ENCODE measurements at places on chromosomes 7 and 10.
A peak's percentile ranks its signal among the peaks of the same experiment; 100 is the strongest.

DNA sequence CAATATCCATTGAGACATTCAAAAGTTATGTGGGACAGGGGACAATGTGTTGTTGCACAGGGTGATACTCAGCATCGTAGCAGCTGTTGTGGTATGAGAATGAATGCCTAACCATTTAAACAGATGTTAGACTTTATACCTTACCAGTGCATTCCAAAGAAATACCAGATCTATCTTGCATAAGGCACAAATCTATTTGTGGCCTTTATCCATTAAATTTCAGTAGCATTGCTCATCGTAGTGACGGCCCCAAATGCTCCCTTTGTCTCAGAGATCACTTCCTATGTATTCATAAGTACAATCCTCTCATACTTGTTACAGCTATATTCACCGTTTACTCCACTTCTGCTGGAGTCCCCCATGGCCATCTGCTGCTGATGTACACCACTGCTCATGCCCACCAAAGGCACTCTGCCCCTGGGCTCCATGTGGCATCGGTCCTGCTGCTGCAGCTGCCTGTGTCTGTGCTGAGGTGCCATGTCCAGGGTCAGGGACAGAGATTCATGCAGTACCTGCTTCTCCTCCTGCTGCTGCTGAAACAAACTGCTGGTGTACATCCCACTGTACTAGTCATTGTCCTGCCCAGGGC is 96.3 kb downstream of the CPED1 start:
- DNase-seq: peak; percentile 95

- no peak for DNase-seq
Measured at GRCh38 chr7:93030605-93031225, 87.1 kb downstream of the SAMD9 start.

DNA sequence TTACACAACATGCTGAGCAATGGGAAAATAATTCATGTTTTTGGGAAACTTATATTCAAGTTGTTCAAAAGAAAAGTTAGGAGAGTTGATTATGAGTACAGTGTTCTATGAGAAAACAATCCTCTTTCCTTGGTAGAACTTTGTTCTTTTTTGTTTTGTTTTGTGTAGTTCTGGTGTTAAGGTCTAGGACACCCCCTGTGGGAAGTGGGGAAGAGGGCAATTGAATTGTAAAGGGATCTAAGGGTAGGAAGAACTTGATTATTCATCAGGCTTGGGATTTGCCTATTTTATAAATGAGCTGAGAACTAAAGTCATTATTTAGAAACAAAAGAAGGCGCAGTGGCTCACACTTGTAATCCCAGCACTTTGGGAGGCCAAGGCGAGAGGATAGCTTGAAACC is 25.9 kb upstream of the CDK13 start:
- no peak for DNase-seq

- DNase-seq: peak; percentile 23
Measured at GRCh38 chr10:52729271-52730104, 43.1 kb downstream of the MBL2 start.

DNA sequence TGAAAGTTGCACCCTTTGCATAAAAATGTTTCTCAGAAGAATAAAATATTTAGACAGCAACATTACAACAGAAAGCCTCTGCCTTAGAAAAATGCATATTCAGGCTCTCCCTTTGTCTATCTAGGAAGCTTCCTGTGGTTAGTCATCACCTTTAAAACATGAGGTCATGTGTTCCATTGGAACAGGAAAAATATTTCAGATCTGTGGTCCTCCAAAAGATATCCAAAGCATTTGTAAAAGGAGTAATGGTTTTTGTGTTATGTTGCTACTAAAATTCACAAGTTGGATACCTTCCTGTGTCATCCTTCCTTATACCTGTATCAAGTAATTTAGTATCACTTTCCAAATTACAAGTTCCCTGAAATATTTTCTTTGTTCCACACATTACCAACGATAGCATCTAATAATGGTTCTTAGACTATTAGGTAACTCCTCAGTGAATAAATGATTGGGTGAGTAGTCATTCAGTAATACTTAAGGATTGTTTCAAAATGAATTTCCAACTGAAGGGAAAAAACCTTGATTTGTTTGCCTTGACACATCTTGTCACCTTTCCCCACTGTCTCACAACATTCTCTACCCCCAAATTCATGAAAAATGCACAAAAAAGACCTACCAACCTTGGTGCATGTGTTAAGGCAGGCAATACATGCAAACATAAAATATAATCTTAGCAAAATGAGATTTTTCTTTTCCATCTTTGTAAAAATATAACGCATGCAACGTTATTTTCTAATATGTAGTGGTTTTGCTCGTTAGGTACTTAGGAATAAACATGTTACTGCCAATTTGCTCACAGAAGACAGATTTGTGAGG is 19.7 kb upstream of the RHOBTB1 start:
- DNase-seq: peak; percentile 77

GRCh38 chr10:82149674-82150073 is 274.7 kb downstream of the NRG3 start:
- DNase-seq: no peak

DNA sequence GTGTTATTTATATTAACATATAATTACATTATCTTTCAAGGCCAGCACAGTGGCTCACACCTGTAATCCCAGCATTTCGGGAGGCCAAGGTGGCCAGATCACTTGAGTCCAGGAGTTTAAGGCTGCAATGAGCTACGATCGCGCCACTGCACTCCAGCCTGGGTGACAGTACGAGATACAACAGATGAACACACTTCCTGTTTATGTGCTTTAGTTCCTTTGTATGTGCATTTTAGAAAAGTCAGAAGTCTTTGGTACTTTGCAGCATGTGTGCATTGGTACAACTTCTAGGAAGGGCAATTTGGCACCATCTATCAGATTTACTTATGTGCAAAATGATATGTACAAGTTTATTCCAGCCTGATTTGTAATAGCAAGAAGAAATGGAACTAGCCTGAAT is 13.3 kb downstream of the SLC35G1 start:
- no peak for DNase-seq

DNA sequence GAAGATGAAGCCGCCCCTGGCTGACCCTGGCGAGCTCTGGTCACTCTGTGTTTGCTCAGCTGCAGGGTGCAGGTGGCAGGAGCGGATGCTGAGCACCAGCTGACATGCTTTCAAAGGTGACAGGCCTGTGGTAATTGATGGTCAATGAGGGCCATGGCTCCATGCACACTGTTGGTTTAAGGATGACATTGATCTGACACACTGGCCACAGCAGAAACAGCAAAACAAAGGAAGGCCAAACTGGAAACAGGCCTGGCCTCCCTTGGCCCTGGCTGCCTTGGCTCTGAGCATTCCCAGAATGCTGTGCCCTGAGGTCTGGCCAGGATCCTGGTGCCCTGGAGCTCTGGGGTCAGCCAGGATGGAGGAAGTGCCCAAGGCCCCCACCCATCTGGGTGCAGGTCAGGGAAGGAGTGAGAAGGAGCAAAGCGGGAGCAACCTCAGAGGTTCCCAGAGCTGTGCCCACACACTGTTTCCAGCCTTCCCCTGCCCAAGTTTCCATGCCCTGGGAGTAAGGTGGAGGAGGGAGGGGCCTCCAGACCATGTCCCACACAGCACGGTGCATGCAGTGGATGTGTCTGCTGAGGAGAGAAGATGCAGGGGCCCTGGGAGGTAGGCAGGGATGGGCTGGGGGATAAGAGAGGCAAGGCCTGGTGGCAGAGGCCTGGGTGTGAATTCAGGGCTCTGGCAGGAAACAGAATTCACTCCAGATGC is 302.2 kb downstream of the RPS24 start:
- DNase-seq: peak; percentile 83

- peak; percentile 97 for DNase-seq
Measured at GRCh38 chr10:114632869-114633715, 25.0 kb downstream of the ABLIM1 start.

DNA sequence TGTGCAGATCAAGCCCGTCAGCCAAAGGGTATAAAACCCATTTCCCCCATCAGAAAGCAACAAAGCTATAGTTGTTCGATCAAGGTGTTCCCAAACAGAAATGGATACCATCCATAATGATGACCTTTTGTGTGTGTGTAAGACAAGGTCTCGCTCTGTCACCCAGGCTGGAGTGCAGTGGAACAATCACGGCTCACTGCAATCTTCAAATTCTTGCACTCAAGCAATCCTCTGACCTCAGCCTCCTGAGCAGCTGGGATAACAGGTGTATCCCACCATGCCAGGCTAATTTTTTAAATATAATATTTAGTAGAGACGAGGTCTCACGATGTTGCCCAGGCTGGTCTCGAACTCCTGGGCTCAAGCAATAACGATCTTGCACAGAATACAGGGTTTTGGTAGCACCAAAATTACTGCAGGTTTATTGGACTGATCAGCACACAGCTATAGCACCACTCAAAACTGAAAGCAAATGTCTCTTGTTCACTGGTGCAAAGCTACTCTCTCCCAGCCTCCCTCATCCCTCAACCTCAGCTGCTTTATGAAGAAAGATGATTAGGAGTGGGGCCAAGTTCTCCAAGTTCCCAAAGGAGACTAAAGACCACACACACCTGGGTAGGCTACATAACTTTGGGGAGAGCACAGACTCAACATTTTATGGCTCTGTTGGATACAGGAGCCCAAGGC is 80.5 kb downstream of the ABI1 start:
- no peak for DNase-seq

- no peak for DNase-seq
Measured at GRCh38 chr10:3415878-3416605, 243.5 kb upstream of the PITRM1 start.

GRCh38 chr7:4074407-4074806 is 607.7 kb upstream of the FOXK1 start:
- DNase-seq: no peak

GRCh38 chr10:97129666-97130065 is 56.1 kb downstream of the SLIT1 start:
- no peak for DNase-seq

DNA sequence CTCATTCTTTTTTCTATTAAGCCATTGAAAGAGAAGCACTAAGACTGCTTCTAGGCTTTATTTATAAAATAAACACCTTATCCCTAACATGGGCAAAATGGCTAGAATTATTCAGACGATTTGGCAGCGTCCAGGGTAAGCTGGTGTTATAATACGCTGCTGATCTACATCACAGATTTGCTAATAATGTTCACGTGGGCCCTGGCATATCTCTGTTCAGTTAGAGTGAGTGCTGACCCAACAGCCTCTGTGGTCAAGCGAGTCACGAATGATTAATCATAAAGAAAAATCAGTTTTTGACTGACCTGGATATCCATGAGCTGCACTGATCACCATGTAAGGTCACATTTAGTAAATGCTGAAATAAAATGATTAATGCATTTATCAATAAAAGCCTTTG is 28.4 kb upstream of the CBLL1 start:
- DNase-seq: peak; percentile 50

DNA sequence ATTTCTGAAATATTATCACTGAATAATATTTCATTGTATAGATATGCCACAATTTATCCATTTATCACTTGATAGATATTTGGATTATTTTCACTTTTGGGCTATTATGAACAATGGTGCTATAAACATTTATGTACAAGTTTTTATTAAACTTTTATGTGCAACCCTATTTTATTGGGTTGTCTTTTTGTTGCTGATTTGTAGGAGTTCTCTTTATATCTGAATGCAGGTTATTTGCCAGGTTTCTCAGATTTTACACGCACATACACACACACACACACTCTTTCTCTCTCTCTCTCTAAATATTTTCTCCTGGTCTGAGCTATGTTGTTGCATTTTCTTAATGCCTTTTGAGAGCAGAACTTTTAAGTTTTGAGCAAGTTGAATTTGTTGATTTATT is 36.2 kb downstream of the ADK start:
- no peak for DNase-seq

DNA sequence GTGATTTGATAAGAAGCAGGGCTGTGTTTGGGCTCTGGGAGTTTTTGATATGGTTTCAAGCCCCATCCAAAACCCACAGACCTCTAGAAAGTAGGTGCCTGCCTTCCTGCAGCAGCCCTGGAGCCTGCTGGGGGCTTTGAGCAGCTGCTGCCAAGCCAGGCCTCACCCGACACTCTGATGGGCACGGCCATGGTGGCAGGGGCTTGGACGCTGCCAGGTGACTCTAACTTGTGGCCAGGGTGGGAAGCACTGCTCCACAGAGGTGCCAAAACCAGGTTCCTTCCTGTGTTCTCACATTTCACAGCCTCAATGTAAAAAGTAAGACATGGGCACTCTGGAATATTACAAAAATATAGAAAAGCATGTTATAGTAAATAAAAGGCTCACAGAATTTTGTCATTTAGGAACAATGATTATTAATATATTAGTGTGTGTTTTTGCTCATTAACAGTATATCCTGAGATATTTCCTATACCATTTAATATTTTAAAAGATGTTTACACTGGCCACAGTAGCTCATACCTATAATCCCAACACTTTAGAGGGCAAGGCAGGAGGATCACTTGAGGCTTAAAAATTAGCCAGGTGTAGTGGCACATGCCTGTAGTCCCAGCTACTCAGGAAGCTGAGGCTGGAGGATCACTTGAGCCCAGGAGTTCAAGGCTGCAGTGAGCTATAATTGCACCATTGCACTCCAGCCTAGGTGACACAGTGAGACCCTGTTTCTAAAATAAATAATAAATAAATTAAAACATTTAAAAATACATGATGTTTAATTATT is 95.1 kb downstream of the EGFR start:
- no peak for DNase-seq

- DNase-seq: no peak
Measured at GRCh38 chr7:67406976-67407375, 410.3 kb downstream of the TYW1 start.

- DNase-seq: no peak
Measured at GRCh38 chr10:47366731-47367460, 17.2 kb downstream of the ZNF488 start.

DNA sequence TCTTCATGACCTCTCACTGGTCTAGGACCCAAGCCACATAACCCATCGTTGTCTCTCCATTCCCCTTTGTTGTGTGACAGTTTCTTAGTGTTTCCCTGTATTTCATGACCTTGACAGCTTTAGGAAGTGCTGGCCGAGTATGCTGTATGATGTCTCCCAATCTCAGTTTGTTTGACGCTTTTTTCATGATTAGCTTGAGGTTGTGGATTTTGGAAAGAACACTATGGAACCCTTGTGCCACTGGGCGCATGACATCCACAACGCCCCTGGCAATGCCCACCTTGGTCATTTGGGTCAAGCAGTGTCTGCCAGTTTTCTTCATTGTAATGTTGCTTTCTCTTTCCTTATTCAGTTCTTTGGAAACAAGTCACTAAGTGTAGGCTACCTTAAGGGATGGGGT is 52.3 kb downstream of the RBM33 start:
- no peak for DNase-seq

DNA sequence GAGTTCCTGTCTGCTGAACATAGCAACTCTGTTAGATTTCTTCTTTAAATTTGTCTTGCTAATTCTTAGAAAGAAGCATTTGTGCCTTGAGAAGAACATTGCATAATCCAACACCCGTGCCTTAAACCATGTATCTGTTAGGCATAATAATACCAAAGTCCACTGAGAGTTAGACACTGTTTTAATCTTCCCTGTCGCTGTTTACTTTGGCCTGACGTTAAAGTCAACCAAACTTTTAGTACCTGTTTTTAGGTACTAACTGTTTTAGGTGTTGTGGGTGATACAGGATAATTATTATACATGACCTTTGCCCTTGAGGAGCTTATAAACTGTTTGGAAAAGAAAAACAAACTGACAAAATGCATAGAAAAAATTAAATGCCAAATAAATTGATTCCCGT is 43.6 kb downstream of the KLHDC10 start:
- no peak for DNase-seq

GRCh38 chr7:27955011-27955410 is 215.0 kb downstream of the TAX1BP1 start:
- DNase-seq: no peak
